Fibroblast of mammary gland (primary cell): ENCODE measurements at places on chromosomes 7 and 10.

GRCh38 chr10:114471906-114472876, 67.9 kb upstream of the AFAP1L2 start:
- DNase-seq: no peak

DNA sequence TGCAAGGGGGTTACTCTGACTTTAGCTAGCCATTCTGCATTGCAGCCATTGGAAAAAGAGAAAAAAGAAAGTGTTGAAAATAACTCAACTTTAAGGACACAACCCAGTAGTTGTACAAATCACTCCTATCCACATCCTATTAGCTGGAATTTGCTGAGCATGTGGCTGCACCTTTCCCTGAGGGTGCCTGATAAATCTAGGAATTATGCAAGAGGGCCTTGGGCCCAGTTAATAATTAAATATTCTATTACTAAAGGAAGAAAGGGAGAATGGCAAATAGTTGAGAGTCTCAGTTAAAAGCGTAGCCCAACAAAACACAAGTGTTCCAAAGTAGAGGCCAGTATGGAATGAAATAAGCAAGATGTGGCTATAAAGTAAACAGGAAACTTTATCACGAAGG, 200.9 kb upstream of the CNTNAP2 start:
- no peak for DNase-seq

GRCh38 chr7:47179812-47180515, 401.9 kb downstream of the TNS3 start:
- peak; percentile 69 for DNase-seq

GRCh38 chr7:98284335-98285036, 3.0 kb downstream of the BRI3 start:
- peak; percentile 71 for DNase-seq

DNA sequence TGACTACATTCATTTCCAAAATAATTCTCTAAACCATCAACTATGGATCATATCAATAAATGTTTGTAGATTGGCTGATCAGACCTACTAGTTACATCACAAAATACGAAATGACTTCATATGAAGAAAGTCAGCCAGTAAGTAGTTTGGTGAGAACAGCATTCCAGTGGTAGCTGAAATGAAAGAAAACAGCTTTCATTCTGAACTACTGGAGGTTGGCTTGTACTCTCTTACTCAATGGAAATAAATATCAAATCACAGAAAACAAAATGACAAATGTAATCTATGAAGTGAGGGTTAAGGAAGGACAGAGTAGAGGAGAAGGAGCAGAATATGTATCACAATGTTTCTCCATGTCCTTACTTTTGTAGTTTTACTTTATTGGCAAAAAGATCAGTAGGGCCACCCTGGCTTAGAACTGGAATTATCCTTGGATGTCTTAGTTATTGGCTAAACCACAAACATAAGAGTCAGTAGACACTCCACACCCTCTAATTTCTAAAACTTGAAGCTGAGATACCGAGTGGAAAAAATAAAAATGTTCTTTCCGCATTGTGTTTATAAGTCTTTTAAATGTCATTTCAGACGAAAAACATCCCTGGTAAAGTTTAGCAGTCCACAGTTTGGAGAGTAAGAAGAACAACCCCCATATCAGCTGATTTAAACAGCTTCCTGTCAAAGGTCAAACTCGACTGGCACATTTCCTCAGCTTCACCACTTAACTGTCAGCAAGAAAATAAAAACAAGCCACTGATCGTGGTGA, 74.0 kb upstream of the DGKI start:
- DNase-seq: peak; percentile 45

- DNase-seq: no peak
These were observed 241.6 kb downstream of the NSUN6 start for GRCh38 chr10:18409599-18410397.

DNA sequence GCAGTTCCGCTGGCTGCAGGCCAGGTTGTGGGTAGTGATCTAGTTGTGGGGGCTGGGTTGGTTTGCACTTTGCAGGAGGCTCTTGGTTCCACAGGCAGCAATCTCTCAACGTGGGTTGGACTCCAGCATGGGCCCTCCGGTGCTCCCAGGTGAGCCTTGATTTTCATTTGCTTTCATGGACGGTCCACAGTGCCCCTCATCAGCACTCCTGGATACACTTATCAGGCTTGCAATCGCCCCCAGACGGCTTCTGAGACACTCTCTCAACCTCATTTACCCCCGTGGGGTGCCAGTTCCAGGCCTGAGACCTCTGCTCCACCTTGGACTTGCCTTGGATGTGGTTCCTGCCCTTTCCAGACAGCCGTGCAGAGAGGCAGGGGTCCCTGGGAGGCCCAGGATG, 31.3 kb upstream of the ZNF273 start:
- DNase-seq: no peak

DNA sequence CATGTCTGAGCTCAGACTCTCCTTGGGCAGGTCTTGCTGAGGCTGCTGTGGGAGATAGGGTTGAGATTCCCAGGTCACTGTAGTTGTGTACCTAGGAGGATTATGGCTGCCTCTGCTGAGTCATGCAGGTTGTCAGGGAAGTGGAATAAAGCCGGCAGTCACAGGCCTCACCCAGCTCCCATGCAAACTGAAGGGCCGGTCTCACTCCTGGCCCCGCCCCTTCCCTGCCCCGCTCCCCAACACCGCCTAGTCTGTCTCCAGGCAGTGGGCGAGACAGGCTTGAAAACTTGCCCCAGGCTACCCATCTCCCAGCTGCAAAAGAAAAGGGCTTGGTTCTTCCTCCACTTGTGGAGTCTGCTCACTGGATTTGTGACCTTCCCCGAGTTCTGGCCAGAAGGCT, 41.6 kb upstream of the SDHAF3 start:
- DNase-seq: no peak

DNA sequence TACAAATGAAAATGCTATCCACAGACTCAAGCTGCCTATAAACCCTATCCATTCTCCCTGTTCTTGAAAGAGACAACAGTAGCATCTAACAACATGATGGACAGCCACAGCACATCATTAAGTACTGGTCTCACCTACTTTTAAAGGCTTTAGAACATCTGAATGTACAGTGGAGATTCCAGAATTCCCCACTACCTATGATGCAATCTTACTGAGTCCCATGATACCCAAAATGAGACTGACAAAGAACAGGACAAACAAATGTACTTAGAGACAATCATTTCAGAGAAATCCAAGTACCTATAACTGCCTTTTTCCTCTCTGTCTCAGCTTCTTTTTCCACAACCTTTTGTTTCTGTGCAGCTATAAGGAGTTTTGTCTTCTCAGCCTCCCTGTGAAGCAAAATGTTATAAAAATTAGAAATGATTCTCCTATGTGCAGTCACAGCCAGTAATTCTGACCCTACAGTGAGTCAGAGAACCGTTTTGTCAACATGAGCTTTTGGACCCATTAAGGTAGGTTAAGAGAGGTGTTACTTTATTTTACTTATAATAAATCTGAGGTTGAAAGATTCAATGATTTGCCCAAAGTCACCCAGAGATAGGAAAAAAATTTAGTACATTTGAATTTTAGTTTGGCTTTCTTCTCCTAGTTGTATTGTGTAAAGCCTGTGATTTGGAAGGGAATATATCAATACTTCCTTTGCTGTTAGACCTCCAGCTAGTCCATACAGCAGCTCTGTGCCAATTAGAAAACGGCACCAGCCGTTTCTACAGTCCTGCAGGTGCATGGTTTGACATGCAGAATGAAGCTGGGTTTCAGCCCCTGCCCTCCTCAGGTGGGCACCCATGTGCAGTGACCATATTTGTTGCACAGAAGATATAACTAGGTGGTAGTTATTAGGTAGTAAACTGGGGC, 21.9 kb downstream of the ERLIN1 start:
- DNase-seq: peak; percentile 27

DNA sequence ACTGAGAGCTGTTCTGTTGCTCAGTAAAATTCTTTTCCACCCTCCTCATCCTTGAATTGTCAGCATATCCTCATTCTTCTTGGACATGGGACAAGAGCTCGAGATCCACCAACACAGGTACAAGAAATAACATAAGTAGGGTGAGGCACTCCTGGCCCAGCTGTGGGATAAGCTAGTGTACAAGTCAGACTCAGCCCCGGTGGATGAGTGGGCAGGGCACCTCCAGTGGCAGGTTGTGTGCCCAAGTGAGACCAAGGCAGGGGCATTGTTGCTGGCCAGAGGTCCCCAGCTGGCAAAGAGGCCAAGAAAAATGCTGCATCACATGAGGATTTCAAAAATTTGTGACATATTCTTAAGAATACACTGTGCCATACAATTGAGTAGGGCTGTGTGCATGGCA, 402.0 kb upstream of the ZWINT start:
- no peak for DNase-seq

GRCh38 chr7:50790381-50790780, 7.7 kb upstream of the GRB10 start:
- no peak for DNase-seq
